Colonic mucosa (tissue), 4 donors: ENCODE measurements at places on chromosomes 11 and 22. TPM values are rescaled to one million over a fixed set of nuclear protein-coding genes. Genes with fewer than 3 reads are reported as not detected.

Gene TH
- not detected for total RNA-seq

GRCh38 chr11:94705419-94705818 is 62.7 kb upstream of the AMOTL1 start:
- no peak for DNase-seq

Gene TMA7B
- 0.20 TPM for total RNA-seq

DNA sequence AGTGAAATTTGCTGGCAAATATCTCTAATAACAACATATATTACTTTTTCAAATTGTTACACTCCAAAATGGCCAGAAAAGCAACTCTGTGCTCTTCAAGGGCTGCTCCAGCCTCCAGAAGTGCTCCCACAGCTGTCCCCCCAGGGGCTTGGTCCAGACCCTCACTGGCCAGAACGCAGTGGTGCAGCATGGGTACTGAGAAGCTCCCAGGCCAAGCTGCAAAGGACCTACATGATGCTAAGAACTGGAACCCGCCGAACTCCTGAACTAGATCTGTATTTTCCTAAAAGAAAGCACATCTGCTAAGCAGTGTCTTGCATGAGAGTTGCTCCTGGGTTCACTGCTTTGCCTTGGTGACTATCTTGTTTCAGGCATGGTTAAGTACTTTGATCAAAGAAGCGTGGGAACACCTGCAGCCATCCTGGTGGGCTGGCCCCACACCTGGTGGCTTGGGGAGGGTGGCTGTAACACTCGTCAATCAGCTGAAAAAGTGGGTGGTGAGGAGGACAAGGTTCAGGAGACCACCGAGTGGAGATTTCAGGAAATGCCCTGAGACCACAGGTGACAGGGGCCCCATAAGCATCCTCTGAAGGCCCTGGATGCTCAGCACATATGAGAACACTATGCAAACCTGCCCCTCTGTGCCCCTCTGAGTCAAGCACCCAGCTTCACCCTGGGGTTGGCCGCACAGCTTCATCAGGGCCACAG is 72.7 kb upstream of the PITPNB start:
- no peak for DNase-seq

Gene OR56A1
- not detected for total RNA-seq

Gene YAP1
- 71.7 TPM for total RNA-seq

GRCh38 chr22:20441631-20442484 is 4.2 kb upstream of the SCARF2 start:
- DNase-seq, result no peak

GRCh38 chr11:109173504-109173903 is 248.5 kb upstream of the C11orf87 start:
- no peak for DNase-seq

Gene INS
- total RNA-seq, result 0.84 TPM

Gene SPON1
- 91.4 TPM for total RNA-seq
